Activated T-cell treated with anti-CD3 and anti-CD28 coated beads for 24 hours (primary cell): ENCODE measurements at places on chromosomes 7 and 10.

DNA sequence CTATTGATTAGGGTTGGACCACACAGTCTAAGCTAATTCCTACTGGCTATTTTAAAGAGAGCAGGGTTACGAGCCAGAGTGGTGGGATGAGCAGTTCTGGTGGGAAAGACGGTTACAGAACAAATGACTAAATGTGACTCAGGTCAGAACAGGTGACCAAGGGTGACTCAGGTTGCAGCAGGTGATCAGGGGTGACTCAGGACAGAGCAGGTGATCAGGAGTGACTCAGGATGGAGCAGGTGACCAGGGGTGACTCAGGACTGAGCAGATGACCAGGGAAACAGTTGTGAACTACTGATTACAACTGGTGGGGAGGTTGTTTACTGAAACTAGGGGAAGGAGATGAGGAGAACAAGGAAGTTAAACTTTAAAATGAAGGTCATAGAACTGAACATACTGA lies 366.3 kb downstream of the ABCA13 start:
- DNase-seq, result no peak

DNA sequence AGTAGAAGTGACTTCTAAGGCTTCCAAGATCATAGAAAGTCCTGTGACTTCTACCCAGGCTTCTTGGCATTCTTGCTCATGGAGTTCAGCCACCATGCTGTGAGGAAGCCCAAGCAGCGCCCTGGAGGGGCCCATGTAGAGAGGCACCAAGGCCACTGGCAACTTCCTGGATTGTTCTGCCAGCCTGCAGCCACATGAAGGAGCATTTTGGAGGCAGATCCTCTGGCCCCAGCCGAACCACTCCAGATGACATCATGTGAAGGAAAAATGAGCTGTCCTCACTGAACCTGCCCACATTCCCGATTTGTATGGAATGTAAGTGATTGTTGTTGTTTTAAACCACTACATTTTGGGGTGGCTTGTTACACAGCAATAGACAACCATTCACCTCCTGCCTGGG lies 51.5 kb upstream of the MNX1 start:
- no peak for DNase-seq

DNA sequence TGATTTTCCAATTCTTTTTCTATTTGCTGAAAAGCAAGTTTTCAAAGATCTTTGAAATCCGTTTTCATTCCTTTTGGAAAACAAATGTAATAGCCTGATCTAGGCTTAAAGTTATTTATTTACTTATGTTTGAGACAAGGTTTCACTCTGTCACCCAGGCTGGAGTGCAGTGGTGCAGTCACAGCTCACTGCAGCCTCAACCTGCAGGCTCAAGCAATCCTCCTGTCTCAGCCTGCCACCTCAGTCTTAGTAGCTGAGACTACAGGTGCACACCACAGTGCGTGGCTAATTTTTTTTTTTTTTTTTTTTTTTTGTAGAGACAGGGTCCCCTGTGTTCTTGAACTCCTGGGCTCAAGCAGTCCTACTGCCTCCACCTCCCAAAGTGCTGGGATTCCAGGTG lies 4.6 kb downstream of the ST7 start:
- DNase-seq, result no peak

DNA sequence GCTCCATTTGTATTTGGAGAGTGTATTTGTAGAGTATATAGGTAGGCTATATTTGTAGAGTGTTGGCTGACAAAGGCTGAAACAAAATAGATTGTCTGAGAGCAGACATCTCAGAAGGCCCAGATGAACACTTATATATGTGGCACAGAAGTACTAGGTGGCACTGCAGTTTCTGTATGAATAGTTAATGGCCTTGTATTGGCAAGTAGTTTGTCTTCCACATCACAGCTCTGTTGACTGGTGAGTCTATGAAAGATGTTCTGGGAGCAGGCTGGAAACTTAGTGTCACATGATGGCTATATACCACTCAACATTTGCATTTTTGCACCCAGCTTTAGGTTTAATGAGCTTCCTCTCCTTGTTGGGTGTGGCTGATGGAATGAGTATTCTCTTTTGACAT lies 51.9 kb downstream of the CCNY start:
- DNase-seq, result no peak

GRCh38 chr7:121083138-121083789 lies 94.8 kb downstream of the CPED1 start:
- no peak for DNase-seq

DNA sequence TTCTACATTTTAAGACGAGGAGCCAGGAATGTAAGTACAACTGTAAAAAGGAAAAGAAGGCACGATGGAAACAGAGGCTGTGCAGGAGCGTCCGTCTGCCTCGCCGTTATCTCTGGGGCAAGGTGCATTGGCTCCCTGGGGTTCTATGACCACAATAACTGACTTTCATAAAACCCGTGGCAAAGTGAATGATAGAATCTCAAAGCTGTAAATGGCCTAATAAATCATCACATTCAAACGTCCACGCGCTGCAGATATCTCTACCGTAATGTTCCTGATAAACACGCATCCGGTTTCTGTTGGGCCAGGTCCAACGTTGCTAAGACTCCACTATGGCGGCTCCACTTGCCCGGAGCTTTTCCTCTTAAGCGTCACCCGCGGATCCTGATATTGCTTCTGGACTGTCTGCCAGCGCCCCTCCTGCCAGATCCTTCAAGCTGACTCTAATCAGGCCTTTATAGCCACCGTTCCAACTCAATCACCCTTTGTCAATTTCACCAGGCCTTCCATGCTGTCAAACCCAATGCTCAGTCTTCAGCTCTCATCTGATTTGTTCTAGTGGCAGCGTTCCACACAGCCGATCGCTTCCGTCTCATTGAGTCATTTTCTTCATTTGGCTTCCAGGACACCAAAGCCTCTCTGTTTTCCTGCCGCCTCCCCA lies 265.6 kb upstream of the FOXK1 start:
- DNase-seq, result no peak
